H54 (cell line): ENCODE measurements at places on chromosomes 3 and 15.

DNA sequence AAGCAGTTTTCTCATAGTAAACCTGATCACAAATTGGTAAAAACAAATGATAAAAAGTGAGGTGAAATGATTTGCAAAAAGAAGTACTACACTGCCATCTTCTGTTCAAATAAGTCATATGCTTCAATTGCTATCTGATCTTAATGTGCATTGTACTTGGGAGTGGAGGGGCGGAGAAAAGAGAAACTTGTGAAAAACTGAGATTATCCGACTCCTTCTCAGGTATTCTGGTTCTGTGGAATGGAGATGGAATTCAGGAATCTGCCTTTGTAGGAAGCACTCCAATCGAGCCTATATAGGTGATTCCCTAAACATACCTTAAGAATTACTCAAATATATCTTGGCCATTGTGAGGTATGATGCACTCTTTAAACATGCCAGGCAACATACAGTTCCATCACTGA is 180.6 kb downstream of the CHL1 start:
- DNase-seq = no peak

DNA sequence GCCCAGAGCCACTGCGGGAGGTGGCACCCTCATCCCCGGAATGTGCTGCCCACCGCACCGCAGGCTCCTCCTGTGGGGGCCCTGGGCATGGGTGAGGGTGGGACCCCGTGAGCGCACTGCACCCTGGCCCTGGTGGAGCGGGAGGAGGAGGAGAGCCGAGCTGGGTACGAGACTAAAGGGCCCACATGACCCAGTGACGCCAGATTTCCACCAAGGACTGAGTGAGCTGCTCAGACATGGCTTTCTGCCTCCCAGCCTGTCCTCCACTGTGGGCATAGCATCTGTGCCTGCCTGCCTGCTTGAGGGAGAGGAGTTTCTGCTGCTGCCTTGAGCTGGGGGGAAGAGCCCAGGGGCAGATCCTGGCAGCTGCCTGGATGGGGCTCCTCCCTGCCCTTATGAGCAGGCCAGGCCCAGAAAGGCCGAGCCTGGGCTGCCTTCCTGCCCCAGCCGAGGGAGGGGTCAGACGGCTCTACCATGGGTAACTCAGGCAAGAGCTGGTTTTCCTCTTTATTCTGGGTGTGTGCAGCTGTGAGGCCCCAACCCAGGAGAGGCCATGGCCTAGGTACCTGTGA is 88.4 kb downstream of the VGLL4 start:
- DNase-seq = no peak

DNA sequence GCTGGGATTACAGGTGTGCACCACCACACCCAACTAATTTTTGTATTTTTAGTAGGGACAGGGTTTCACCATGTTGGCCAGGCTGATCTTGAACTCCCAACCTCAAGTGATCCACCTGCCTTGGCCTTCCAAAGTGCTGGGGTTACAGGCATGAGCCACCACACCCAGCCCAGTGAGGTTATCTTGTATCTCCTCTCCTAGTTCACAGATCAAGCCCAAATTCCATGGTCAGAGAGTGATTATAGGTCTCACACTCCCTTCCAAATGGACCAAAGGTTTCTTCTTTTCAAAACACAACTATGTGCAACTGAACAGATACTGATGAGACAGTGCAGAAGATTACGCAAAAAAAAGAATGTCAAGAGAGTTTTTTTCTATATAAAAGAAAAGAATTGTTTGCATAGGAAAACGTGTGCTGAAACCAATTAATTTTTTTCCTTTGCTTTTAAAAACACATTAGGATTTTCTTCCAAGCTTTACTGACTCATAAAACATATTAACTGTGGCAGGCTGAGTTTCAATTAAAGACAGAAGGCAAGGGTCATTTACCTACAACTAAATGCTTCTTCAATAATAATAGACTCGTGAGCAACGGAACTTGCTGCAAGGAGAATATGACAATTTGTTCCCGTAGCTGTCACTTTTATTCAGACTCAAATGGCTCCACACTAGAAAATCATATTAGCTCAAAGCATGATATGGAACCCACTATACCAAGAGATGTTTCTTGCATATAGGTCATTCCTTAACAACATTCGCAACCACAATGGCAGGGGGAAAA is 30.4 kb upstream of the THUMPD3 start:
- no peak for DNase-seq

DNA sequence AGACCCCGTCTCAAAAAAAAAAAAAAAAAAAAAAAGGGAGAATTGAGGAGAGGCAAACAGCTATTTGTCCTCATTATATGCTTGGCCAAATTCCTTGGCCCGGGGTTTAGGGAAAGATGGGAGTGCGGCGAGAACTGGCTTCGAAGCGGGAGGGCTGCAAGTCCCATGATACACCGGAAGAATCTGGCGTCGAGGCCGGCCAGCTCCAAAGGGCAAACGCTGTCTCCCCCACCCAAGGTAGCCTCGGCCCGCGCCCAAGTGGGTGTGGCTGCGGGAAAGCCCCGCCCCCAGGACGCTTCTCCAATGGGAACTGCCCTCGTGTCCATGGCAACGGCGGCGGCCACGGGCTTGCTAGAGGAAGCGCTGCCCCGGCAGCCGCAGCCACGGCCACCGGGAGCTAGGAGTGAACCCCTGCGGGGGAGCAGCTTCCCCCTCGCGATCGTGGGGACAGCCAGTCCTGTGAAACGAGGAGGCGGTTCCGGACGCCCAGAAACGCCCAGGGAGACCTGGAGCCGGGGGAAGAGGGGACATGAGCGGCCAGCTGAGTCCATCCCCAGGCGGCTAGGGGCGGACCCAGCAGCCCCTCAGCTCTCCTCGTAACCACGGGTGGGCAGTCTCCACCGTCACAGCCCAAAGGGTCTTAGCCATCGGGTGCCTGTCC is at the start of gene TTLL13:
TSS of gene TTLL13 (plus strand) at position 354 of the 661 bp plus-strand sequence. CDS start 1,075 bp downstream, outside the sequence.
- DNase-seq = peak; percentile 54

DNA sequence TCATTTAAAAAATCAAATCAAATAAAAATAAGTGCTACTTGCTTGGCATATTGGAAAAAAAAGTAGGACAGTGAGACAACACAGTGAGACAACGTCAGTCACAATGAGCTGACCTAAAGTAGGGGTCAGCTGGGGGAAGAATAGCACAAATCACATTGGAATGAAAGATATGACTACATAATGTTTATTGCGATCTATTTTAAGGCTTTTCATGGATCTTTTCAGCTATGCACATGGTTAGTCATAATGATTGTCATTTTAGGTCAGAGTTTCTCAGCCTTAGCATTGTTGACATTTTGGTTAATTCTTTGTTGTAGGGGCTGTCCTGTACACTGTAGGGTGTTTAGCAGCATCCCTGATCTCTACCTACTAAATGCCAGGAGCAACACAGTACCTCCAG is 44.5 kb downstream of the CMSS1 start:
- DNase-seq = no peak

GRCh38 chr3:25120665-25121064 is 307.4 kb upstream of the RARB start:
- DNase-seq = no peak

GRCh38 chr15:67685008-67685599 is 140.2 kb upstream of the SKOR1 start:
- DNase-seq = no peak

DNA sequence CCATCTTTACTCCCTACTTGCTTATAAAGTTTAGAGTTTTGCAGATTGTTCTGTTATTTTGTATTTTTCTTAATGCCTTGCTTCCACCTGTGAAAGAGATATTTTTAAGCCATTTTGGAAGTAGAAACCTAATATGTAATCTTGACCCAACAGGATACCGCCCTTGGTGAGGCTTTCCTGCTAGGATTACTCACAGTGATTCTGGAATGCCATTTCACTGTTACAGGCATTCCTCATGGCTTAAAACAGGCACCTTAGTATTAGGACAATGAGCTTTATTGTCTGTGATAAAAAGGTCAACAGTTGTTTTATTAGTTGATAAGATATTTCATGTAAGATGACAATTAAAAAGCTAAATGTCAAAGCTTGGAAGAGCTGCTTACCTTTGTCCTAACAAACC is 58.2 kb downstream of the PHLDB2 start:
- peak; percentile 47 for DNase-seq

GRCh38 chr3:139238281-139239030 is 105.4 kb upstream of the MRPS22 start:
- no peak for DNase-seq

DNA sequence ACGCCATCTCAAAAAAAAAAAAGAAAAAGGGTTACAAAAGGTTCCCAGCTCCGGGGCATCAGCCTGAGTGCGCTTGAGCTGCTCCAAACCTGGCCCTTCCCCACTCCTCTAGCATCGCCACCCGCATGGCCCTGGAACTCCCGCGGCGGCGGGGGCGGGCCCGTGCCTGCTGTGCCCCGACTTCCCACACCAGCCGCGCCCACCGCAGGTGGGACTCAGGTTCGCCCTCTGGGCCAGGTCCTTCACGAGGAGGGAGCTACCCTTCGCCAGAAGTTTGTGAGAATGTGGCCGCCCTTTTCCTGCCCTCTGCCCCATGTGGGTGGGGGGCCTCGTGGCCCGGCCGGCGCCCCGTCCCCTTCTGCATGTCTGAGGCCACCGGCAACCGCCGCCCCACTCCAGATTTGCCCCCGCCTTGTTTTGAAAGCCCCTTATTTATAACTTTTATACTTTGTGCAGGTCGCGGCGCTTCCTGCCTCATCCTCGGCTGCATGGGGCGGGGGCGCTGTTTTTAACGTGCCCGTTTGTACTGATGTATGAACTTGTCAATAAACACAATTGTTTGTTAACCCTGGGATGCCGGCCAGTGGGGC is 507 bp upstream of the JMJD7 start:
- DNase-seq = no peak

DNA sequence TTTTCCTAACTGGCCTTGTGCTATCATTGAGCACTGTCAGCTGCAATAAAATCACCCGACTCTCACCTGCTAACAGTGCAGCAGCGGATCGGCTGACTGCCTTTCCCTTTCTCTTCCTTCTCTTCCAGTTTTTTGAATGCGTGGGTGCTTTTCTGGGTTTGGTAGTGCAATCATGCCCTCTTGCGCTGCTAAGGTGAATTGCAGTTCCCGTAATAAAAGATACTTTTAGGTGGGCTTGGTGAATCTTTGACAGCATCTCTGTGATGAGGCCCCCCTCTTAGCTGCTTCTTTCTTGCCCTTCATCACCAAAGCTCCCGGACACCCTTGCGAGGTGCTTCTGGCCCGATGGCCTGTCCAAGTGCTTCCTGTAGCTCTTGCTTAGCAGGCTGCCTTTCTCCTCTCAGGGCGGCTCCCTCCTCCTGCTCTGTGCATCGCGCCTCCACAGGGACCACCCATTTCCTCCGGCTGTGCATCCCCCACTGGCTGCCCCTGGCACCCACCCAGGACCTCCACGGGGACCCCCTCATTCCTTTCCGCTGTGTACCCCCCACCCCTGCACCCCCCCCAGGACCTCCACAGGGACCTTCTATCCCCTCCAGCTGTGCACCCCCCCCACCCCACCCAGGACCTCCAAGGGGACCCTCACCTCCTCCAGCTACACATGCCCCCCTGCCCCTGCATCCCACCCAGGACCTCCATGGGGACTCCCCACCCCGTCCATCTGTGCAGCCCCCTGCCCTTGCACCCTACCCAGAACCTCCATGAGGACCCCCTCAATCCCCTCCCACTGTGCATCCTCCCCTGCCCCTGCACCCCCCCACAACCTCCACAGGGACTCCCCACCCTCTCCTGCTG is 50.8 kb upstream of the RPL32 start:
- peak; percentile 61 for DNase-seq

GRCh38 chr3:33030802-33031201 is 66.1 kb downstream of the GLB1 start:
- no peak for DNase-seq

- no peak for DNase-seq
Observed at GRCh38 chr3:170085396-170085795, 47.6 kb downstream of the GPR160 start.

GRCh38 chr3:177377166-177377565 is 179.9 kb upstream of the TBL1XR1 start:
- DNase-seq = no peak

DNA sequence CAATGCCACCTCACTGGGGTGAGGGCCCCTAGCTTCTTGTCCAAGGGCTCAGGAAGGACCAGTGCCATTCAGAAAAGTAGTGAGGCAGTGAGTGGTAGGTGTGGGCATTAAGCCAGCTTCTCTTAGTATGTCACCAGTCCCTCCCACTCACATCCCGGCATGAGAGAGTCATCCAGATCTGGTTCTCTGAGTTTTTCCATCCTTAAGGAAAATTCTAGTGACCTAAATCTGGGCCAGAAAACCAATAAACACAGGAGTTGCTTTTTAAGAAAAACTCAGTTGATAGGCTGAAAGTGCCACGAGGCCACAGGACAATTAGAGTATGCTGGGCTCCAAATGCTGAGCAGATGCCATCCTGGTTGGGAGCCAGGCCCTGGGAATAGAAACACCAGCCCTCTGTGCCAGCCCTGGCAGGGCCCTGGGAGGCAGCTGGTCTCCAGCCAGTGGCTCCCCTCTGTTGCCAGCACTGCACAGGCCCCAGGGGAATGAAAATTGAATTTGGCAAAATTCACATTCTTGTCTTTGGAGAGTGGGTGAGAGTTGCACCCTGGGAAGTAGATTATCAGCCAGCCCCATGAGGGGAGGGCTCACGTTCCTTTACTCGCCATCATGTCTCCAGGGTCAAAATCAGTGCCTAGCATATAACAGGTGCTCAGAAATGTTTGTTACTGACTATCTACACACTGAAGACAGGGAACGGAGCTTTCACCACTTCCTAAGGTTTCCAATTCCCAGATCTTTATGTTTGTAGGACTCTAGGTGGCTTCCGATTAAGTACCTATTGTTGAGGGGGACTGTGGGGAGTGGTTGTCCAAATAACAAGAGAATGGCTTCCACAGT is 52.8 kb downstream of the FAM43A start:
- DNase-seq = peak; percentile 75

GRCh38 chr3:189269365-189269764 is 97.6 kb downstream of the TPRG1 start:
- no peak for DNase-seq

DNA sequence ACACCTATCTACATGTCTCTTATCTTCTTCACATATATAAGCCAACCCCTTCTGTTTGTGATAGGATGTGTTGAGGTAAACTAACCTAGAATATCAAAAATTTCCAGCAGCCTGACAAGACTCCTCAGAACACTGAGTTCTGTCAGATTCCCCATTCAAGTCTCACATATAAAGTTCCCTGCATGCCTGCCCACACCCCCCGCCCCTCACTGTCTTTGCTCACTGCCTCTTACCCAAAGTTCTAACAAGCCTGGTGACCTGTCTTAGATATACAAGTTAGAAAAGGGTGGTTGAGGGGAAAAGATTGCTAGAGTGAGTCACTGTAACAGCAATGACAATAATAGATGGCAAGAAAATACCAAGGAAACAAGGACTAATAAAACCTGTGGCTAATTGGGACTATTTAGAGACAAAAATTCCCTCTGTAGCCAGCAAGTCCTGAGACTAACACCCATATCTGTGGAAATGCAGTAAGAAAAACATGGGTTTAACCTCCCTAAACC is 40.1 kb downstream of the FBXO22 start:
- no peak for DNase-seq
